ENCODE measurements at places on chromosomes 2 and 18.

DNA sequence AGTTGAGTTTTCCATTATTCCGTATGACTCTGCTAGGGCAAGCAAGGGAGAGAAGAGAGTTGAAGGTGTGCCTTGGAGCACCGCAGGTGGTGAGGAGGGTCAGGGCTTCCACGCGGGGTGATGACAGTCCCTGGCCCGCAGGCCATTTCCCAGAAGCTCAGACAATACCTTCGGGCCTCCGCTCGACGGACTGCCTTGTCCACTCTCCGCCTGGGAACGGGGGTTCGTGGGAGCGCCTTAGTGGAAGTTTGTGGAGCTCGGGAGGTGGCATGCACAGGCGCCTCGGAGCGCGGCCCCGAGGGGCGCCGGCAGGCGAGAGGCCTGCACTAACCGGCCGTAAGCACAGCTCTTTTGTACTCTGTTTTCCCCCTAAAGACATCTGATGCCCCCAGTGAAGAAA is 69.8 kb downstream of the ARHGEF33 start:
- no peak for DNase-seq

- DNase-seq, result no peak
Observed at GRCh38 chr2:196413821-196414274, 225.7 kb upstream of the CCDC150 start.

DNA sequence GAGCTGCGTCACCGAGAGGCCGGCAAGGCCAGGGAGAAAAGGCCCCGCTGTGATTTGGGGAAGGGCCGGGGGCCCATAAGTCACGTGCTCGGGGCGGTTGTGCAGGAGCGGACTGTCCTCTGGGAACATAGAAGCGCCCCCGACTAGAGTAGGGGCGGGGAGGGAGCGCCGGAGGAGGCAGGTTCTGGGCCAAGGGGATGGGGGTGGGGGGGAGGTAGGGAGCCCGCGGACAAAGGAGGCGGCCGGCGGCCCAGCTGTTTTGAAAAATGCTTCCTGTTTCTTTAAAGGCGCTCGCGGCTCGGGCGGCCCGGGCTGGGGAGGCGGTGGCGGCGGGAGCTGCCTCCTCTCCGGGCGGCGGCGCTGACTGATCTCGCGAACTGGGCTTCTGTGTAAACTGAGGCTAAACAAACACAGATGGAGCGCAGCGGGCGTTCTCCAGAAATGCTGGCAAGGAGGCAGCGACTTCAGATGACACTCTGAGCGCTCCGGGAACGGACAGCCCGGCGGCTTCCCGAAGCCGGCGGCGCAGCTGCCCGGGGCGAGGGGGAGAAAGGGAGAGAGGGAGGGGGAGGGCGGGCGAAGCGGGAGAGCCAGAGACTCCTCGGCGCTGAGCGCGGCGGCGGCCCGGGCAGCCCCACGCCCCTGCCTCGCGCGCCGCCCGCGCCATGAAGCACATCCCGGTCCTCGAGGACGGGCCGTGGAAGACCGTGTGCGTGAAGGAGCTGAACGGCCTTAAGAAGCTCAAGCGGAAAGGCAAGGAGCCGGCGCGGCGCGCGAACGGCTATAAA is at the start of gene ATOH8:
TSS of gene ATOH8 (plus strand) at position 467 of the 788 bp plus-strand sequence. CDS start at position 666, 199 bp downstream.
- DNase-seq, result no peak

- DNase-seq, result peak; percentile 91
Observed at GRCh38 chr2:148645539-148646230, 1.1 kb downstream of the EPC2 start.

DNA sequence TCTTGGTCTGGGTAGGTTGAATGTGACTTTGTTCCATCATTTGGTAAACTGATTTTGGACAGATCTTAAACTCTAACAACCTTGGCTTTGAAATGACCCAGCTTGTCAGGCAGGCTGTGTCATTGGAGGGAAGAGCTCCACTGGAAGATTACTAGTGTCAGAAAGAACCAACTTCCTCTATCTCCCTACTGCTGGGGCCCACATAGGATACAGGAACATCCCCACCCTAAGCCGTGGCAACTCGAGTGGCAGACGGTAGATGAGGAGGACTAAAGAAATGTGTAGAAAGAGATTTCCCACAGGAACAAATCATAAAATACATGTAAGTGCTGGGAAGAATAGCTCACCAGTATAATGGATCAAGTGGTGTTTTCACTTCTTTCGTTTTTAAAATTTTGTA is 4.3 kb upstream of the G6PC2 start:
- no peak for DNase-seq

DNA sequence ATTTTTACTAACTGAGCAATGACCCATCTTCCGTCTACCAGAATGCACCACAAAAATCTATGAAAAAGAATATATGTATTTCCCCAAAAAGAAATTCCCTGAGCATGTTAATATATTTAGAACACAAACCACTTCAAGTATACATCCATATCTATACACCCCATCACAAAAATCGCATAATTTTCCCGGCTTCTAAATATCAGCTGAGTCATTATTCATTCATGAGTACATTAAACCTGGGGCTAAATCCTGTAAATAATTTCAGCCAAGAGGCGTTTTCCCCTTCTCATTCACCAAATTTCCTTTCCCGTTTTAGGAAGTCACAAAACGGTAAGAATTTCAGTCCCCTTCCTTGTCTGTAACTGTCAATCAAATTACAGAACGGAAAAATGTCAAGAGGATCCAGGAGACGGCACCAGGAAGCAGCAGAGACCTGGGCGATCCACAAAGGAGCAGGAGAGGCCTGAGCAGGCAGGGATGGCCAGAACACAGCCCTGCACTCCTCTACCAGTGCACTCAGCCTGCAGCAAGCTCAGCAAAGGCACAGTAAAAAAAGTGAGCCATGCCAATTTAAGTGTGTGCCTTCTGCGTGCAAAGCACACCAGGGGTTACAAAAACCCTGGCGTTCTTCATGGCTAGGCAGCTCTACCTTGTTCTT is 300.7 kb downstream of the TCF4 start:
- DNase-seq, result no peak

DNA sequence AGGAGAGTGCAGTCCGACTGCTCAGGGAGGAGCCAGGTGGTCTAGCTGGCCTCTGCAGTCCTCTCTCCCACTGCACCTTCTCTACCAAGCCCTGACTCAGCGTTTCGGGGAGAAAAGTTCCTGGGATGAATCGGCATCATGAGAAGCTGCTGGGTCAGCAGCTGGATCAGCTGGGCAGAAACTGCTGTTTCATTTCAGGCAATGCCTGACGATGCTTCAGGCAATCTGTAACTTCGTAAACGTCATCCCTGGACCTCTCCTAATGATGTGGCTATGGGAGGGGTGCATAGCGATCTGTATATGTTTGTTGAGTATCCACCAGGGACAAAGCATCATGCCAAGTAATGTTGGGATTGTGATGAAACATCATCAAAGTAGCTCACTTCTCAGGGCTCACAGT is 20.7 kb downstream of the LIPG start:
- DNase-seq, result no peak

DNA sequence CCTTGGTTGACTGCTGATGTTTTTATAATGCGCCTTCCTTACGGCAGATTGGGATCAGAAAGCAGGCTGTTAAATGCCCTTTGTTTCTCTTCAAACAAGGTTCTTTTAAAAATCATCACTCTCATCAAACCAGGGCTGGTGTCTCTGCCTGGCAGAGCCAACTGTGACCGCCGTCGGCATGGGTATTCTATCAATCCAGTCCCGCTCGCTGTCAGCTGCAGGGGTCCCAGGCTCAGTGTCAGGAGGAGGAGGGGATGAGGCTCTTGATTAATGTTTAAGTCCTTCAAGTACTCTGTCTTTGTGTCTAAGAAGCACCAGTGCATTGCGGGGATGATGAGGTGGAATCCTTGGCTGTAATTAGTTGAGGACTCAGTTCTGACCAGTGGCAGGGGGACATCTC is 348.1 kb downstream of the RNF144A start:
- no peak for DNase-seq

DNA sequence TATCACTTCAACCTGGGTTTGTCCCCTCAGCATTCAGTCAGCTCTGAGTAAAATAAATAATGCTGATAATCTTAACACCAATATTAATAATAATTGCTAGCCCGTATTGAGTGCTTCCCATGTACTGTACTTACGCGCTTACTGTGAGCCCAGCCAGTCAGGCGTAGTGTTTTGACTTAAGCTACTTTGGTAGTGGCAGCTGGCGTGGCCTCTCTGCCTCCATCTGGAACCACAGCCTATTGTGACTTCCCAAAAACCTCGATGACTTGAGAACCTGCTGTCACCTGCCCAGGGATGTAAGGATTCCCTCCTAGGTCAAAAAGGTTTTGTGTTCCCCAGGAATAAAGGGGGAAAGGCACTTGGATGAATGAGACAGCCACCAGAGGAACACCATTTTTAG is 53.2 kb downstream of the SUMO1 start:
- DNase-seq, result no peak

Measured in stimulated activated naive CD4-positive, alpha-beta T cell (primary cell).